ENCODE measurements at places on chromosomes 4 and X.

GRCh38 chr4:14607578-14607977, 394.7 kb upstream of the CPEB2 start:
- DNase-seq: no peak

DNA sequence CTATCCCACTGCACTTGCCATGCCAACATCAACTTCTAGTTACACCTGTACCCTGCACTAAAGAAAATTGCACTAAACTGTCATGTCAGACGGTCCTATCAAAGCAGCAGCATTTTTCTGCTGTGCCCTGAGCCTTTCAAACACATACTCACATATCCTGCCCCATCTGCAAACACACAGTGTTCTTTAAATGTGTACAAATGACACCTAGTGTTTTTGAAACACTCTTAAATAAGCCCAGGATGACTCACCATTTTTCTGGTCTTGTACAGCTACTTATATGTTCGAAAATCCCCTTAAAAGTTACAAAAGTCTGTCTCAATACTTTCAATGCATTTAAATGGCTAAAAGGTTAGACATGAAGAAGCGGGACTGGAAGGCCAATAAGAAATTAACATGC, 346.7 kb upstream of the PPARGC1A start:
- DNase-seq: no peak

DNA sequence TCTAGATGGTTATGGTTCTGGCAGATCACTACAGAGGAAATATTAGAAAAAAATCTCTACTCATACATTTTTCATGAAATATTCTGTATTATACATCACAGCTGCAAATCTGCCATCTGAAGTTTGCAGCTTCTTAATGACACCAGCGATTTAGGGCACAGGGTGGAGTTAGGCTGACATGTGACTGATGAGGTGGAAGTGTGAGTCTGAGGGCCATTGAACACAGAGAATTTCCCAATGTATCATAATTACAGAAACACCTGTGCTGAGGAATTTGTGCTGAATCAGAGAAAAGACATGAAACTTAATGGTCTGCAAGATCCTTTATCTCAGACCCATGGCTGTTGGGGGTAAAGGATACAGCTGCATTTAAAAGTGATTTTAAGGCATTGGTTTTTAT, 2025.6 kb upstream of the AGA start:
- DNase-seq: no peak

GRCh38 chrX:14942341-14942740, 69.1 kb downstream of the MOSPD2 start:
- no peak for DNase-seq

DNA sequence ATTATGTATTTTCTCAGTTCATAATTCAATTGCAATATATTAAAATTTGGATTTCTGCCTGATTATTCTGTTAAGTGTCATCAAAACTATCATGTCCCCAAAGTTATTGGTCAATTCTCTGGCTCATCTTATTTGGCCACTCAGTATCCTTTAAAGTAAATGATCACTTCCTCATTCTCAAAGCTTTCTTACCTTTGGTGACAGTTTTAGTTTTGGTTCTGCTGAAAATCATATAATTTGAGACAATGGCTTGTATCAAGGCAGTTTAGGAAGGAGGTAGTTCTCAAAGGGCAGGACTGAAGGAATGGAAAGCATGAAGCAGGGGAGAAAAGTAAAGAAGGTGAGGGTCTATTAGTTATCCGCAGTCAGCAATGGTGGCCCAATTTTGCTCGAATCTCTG, 1832.1 kb downstream of the ARAP2 start:
- no peak for DNase-seq

- no peak for DNase-seq
Measured at GRCh38 chr4:22167201-22167600, 218.6 kb upstream of the KCNIP4 start.

DNA sequence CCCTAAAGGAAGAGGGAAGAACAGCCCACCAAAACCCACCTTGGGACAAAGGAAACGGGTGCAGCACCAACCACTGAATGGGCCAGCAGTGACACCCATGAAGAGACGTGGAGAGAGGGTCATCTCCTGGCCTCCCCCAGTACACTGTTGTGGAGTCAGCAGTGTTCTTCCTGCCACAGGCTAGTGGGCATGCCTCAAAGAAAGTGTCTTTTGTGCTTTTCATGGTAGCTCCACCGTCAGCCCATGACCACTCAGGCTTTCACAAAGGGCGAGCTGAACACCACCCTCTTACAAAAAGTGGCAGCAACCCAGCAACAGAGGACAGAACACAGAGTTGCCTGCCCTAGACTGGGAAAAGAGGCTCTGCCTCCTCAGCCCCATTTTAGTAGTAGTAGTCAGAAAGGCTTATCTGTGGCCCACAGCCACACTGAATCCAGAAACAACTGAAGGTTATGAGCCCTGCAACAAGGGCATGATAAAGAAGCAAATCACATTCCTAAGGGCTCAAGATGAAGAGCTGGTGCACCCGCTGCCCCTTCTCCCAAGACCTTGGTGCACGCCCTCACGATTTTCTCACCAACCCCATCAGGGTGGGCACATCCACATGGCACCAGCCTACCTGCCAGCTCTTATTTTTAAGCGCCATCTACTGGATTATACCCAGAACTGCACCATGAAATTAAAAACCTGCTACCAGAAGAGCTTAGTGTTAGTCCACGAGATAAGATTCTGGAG, 53.1 kb downstream of the RAB28 start:
- DNase-seq: no peak

GRCh38 chr4:140926672-140927071, 170.5 kb upstream of the TBC1D9 start:
- no peak for DNase-seq

DNA sequence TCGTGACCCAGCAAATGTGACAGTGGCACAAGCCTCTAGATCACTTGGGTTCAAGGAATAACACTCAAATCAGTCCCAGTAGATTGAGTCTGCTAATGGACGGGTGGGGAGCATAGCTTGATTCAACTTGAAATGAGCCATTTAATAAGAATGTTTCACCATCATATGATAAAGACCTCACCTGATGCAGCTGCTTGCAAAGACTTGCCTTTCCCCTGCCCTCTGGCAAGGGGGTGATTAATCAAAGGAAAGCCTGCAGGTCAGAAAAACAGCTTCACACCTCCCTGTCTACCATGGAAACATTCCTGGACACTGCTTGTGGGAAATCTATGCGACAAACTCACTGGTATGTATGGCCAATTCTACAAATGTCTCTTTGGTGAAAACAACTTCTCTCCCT, 54.5 kb downstream of the CD99L2 start:
- no peak for DNase-seq

GRCh38 chrX:19683817-19684216, 168.5 kb upstream of the MAP3K15 start:
- DNase-seq: peak; percentile 36

DNA sequence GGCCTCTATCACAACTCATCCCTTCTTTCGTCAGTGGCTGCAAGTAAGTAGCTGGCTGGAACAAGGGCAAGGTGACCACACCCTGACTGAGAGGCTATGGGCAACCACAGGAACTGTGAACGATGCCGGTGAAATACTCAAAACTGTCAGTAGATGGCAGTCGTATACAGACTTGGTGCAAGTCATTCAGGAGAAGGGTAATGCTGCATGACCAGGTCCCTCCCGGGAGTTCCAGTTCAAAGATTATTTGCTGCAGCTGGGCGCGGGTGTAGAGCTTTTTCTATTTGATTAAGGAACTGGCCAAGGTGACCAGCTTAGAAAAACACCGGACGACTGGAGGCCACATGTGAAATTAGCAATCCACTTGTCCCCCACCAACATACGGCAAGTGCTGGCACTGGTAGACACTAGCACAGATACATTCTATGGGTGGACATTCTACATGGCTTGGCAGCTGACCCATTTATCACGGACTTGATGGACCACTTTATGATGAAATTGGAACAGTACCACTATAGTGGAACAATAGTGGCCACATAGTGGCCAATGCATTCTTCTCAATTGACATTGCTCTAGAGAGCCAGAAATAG, 726.6 kb downstream of the TRAM1L1 start:
- peak; percentile 41 for DNase-seq

DNA sequence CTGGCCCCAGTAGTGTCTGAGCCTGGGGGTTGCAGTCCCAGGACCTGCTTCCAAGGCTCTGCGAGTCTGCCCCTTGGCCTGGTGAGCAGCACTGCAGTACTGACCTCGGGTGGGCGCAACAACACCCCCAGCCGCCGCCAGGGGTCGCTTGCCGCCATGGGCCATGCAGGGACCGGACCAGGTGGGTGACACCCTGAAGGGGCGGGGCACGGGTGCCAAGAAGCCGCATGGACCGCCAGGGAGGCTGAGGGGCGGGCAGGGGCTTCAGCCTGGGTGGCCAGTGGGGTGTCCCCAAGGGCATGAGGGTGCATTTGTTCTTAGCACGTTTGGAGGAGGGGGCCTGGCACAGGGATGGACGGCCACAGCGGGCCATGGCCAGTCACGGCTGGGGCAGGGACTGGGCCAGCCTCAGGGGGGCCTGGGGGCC, 25.0 kb downstream of the TACC3 start:
- DNase-seq: peak; percentile 95

- no peak for DNase-seq
Measured at GRCh38 chr4:86249074-86249473, 110.8 kb downstream of the MAPK10 start.

GRCh38 chrX:112785344-112785743, 55.3 kb downstream of the AMOT start:
- no peak for DNase-seq

DNA sequence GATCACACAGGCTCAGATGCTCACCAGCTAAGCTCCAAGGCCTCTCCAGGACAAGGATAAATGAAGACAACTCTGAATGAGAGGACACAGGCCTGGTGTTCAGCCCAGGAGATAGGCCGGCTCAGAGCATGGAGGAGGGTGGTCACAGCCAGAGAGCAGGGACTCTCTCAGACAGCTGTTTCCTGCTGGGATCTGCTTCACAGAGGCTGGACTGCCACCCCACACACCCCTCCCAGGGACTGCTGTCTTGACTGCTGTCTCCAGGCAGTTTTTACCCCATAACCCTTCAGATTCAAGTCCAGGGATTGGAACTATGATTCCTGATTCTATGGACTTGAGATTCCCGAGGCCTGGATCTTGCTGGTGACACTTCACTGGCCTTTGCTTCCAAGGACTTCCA, 89.0 kb downstream of the SMIM20 start:
- DNase-seq: no peak

GRCh38 chr4:1651609-1652008, 32.5 kb downstream of the FAM53A start:
- DNase-seq: no peak

GRCh38 chr4:94363136-94363655, 20.6 kb upstream of the HPGDS start:
- DNase-seq: no peak

- no peak for DNase-seq
Measured at GRCh38 chrX:140701480-140701879, 8.1 kb upstream of the LINC00632 start.

DNA sequence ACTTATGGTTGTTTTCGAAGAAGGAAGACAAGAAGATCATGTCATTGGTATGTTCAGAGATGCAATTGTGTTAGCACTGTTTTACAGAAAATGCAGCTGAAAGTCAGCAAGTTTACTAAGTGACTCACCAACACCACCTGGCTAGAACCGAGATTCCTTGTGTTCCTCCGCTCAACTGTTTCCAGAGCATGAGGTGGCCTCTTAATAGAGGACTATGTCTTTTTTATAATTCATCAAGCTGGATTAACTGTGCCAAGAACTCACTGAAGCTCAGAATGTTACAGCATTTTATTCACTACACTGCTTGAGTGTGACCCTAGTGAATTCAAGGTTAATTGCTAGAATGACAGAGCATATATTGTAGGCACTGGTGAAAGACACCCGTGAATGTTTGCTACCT, 1573.5 kb upstream of the TENM3 start:
- DNase-seq: no peak

- peak; percentile 12 for DNase-seq
Measured at GRCh38 chrX:135477576-135477975, 42.9 kb upstream of the INTS6L start.
